ENCODE measurements at places on chromosomes 16 and 17.

GRCh38 chr16:87764600-87765472 lies 950 bp downstream of the KLHDC4 start:
- no peak for DNase-seq

GRCh38 chr16:76941113-76941512 lies 249.9 kb upstream of the MON1B start:
- DNase-seq, result no peak

DNA sequence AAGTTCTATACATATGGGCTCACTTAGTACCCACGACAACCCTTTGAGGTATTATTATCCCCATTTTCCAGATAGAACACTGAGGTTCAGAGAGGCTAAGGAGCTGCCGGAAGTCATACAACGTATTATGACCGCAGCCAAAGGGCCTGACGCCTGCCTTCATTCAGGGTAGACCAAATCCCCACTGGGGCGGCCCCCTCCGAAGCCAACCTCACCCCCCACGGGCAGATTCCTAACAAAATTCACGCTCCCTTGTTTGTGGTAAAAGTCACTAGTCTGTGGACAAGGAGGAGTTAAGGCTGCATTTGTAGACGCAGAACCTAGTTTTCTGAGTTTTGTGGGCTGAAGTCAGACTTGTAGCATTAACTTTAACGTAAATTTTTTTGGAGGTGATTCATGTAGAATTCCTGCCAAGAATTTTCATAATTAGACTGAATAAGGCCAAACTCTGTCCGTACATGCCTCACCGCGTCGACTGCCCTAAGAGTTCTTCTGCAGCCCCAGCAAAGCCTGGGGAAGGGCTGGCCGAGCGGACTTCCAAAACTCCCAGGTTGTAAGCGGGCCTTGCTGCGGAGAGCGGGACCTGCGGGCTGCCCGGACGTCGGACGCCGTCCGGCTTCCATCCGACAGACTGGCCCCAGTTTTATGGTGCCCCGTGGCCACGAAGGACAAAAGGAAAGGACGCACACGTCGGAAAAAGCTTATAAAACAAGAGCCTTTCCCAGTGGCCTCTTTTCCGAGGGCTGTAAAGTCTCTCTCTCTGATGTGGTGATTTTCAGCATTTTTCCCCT lies 75.7 kb downstream of the NXN start:
- no peak for DNase-seq

DNA sequence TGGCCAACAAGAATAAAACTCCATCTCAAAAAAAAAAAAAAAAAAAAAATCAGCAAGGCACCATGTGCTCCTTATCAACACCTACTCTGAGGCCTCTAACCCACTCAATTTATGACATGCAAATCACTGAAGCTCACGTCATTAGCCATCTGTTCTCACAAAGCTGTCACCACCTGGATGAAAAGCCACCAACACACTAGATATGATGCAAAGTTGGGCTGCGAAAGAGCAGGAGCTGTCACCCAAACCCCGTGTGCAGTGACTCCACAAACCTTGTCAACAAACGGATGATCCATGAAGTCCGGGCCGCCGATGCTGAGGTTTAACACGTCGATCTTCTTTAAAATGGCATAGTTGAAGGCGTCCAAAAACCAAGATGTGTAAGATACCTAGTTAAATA lies 25.3 kb downstream of the MBTPS1 start:
- no peak for DNase-seq

GRCh38 chr16:2790631-2791030 lies 3.3 kb upstream of the PRSS33 start:
- no peak for DNase-seq

DNA sequence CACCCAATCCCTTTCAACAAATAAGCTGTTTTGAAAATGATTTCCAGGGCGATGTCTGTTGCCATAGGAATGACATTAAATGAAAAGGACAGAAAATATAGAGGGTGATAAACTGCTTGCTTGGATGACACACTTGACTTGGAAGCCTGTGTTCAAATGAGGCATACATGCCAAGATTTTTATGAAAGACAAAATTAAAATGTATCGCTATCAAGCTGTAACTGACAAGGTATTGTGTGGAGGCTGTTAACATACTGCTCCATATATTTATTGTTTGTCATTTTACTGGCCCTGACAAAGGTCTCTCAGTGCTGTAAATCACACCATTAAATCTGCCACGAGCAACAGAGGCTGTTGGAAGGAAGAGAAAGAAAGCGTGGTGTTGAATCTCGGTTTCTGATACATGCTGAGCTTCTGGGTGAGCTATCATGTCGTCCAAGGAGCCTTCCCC lies 456.2 kb upstream of the SALL1 start:
- DNase-seq, result no peak

- DNase-seq, result no peak
These were observed 6.4 kb upstream of the SLFN12L start for GRCh38 chr17:35543856-35544255.

- no peak for DNase-seq
These were observed 303.6 kb downstream of the UTP18 start for GRCh38 chr17:51563961-51564360.

DNA sequence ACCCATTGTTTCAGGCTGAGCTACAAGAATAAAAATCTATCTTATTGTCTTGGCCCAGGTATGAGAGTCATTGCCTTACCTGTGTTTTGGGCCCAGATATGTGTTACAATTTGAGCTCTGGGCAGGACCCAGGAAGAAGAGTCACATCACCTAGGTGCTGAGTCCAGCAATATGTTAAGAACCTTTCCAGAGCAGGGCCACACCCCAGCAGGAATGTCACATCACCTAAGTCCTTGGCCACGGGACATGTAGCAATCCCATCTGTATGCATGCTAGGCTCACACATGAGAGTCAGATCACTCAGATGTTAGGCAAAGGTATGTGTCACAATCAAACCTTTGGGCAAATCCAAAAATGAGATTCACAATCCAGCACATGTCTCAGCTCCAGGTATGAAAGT lies 2103.5 kb downstream of the TP53TG3F start:
- no peak for DNase-seq

DNA sequence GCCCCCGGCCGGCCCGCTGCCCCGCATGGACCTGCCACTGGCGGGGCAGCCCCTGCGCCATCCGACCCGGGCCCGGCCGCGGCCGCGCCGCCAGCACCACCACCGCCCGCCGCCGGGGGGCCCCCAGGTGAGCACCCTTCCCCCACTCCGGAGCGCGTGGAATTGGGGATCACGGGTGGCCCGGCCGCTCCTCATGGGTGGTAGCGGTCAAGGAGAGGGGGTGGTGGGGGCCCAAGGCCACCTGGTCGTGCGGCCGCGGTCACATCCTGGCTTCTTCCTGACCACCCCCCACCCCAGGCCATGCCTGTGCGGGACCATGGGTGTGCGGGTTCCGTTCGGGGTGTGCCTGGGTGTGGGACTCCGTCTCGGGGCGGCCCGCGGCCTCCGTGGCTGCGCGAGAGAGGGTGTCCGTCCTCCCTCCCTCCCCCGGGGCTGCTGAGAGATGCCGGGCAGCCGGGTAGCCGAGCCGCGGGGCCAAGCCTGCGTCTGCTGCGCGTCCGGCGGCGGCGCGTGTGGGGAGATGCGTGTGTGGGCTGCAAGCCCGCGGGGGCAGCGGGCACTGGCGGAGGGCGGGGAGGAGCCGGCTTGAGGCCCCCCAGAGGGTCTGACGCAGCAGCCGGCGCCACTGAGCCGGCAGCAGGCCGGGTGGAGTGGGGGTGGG lies 6.8 kb downstream of the ACD start:
- DNase-seq, result no peak

GRCh38 chr17:60039847-60040442 lies 38.8 kb downstream of the HEATR6 start:
- no peak for DNase-seq

GRCh38 chr16:57007050-57007449 lies 17.7 kb downstream of the NLRC5 start:
- DNase-seq, result no peak

GRCh38 chr17:71753070-71753469 lies 367.8 kb upstream of the SOX9 start:
- no peak for DNase-seq

- DNase-seq, result no peak
These were observed 237.8 kb downstream of the PRKCA start for GRCh38 chr17:66540131-66540781.

GRCh38 chr17:77704048-77704815 lies 254.3 kb upstream of the TNRC6C start:
- no peak for DNase-seq

DNA sequence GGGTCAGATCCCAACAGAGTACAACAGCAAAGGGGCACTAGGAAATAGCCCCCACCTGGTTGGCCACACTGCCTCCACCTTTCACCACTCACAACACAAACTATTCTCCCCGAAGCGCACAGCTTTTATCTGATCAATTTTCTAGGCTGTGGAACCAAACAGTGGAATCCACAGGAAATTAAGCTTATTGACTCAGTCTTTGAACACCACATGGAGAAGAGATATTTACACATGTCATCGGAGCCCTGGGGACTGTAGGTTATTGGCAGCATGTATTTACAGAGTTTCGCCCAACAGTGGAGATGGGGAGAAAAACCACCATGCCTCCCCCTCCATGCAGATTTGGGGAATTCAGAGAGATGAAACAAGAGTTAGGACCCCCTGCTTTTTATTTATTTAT lies 154.8 kb downstream of the XYLT1 start:
- DNase-seq, result no peak

- no peak for DNase-seq
These were observed 709.5 kb downstream of the KCNJ2 start for GRCh38 chr17:70878879-70879278.

DNA sequence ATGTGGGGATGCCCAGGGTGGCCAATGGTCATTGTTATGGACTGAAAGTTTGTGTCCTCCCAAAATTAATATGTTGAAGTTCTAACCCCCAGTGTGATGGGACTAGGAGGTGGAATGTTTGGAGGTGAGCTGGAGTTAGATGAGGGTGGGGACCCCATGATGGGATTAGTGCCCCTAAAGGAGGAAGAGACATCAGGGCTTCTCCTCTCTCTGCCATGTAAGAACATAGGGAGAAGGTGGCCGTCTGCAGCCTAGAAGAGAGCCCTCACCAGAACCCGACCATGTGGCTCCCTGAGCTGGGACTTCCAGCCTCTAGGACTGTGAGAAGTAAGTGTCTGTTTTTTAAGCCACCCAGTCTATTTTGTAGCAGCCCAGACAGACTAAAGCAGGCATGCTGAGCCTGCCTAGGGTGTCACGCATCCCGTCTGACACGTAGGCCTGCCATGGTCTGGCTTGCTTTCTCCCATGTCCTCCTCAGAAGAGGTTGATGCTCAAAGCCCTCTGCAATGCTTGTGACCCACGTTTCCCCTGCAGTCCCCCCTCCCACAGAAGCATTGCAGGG lies 4.0 kb upstream of the PRPSAP1 start:
- DNase-seq, result no peak

DNA sequence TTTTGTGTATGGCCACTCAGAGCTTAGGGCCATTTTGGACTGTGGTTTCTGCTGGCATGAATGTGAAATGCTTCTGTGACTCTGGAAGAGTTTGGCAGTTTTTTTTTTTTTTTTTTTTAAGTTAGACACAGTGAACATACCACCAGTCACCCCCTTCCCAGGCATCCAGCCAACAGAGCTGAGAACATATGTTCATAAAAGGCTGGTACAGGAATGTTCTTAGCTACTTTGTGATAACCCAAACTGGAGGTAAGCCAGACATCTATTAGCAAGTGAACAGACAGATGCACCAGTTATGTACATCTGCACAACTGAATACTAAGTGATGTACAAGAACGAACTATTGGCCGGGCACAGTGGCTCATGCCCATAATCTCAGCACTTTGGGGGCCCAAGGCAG lies 92.7 kb downstream of the ABCC1 start:
- DNase-seq, result no peak
